ENCODE measurements at places on chromosomes 4 and X.

DNA sequence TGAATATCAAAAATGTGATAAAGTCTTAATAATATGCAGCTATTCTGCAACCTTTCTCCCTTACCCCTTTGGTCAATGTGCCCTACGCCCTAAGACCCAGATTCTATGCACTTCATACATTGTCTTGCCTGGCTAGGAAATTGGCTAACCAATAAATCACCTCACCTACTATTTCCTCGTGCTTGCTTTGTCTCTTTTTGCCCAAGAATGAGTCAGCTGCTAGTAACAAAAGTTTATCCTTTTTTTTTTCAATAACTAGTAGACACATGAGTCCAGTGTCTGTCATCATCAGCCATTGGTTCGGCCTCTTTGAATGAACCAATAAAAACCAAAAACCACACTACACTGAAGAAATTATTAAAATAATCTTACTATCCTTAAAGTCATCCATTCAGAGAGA lies 387.1 kb downstream of the PPP3CA start:
- no peak for DNase-seq

- no peak for DNase-seq
Measured at GRCh38 chr4:2757426-2757825, 1.3 kb upstream of the TNIP2 start.

DNA sequence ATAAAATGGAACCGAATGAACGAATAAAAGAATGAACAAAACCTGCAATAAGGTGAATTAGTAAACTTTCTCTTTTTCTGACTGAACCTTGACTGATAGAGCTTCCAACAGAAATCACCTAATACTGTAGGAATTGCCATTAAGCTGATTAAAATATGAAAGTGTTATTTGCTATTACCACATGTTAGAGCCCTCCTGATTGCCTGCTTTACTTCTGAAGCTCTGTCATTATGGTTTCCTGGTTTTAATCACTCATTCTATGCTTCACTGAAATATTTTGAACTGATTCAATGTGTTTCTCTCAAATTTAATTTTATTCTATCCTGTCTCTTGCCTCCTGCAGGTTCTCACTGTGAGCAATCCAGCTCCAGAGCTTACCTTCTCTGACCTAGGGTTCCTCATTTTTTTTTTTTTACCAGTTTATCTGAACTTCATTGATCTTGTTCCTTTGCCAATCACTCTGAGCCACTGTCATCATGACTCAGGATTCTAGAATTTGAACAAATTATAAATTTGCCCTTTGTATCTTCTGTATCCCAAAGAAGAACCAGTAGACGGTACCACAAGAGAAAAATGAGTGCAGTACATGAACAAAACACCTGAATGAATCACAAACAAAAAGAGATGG lies 48.1 kb upstream of the UGT2B15 start:
- no peak for DNase-seq

- no peak for DNase-seq
Measured at GRCh38 chr4:189787216-189788031, 153.2 kb upstream of the FRG1 start.

DNA sequence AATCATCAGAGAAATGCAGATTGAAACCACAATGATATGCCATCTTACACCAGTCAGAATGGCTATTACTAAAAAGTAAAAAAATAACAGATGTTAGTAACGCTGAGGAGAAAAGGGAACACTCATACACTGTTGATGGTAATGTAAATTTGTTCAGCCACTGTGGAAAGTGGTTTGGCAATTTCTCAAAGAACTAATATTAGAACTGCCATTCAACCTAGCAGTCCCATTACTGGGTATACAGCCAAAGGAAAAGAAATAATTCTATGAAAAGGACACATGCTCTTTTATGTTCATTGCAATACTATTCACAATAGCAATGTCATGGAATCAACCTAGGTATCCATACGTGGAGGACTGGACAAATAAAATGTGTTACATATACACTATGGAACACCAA lies 566.3 kb downstream of the STPG2 start:
- no peak for DNase-seq

- DNase-seq = peak; percentile 30
Measured at GRCh38 chrX:54807524-54808108, at the start of gene MAGED2. MAGED2 (plus strand) TSS chrX:54807745; CDS start chrX:54809332, 1,587 bp downstream.

- no peak for DNase-seq
Measured at GRCh38 chr4:100674976-100675375, 157.2 kb upstream of the EMCN start.

DNA sequence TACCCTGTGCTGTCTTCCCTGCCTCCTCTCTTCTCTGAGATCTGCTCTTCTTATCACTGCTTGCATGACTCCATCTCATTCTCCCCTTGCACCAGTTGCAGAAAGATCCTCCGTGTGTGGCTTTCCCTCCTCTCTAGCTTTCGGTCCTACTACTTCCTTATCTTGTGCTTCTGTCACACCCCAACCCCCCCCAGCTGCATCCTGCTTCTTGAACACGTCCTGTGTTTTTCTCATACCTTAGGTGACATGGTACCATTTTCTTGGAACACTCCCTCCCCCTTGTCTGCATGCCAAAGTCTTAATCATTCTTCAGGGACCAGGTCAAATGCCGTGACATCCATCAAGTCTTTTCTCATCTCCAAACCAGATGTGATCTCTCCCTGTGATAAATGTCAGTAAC lies 46.4 kb downstream of the FHL1 start:
- DNase-seq = no peak

- no peak for DNase-seq
Measured at GRCh38 chr4:139535228-139535870, 20.7 kb downstream of the SETD7 start.

DNA sequence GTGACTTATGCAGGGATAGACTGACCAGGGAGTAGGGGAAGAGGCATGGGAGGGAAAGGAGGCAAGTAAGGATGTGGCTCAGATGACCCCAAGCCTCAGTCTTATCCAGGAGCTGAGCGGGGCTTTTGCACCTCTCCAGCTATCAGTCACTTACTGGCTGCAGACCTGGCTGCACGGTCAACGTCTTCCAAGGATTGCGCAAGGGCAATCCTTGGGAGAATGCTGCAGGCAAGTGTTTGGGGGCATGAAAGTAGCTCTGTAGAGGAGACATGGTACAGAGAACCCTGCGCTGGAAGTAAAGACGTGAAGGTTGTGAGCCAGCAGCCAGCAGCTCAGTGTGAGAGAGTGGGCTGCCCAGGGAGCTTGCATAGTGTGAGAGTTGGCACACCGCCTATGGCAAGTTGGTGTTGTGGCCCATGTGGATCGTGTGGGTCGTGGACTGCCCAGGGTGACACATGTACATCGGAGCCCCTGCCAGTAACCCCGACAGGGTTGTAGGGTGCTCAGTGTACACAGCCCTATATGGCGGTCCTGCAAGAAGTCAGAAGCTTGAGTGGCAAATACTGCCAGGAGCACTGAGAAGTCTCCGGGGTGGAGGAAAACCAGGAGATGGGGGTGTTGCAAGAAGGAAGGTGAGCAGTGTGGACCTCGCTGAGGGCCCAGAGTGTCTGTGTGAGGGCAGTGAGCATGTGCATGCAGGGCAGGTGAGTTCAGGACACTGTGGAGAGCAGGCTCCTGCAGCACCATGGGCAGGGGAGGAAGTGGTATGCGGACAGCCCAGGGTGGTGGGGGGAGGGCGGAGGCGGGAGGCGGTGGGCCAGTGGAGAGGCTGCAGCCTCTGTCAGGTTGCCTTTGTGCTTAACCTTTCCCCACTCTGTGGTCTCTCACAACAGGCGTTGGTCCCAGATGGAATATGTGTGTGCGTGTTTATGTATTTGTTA lies 50.9 kb downstream of the KIT start:
- no peak for DNase-seq

DNA sequence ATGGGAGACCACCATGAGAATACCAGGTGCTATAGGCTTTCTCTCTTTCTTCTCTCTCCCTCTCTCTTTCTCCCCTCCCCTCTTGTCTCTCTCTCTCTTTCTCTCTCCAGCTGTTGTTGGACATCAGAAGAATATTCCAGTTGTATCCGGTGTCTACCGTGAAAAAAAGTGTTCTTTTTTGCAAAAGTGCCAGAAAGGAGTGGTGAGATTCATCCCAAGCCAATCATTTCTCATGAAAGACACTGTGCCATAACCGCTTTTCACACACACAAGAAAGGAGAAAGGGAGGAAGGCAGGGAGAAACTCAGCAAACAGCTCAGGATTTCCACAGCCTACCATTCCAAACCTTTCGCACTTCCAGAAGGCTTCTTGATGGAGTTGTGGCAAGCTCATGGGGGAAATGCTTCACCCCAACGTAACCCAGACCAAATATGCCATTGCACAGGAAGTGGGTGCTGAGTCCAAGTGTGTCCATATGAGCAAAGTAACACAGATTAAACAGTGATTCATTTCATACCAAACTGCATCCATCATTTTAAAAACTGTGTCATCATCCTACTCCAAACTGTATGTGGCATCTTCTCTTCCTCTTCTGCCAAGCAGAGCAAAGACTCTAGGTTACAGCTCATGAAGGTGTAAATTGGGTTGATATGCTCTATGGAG lies 224.0 kb downstream of the APBB2 start:
- DNase-seq = no peak

- no peak for DNase-seq
Measured at GRCh38 chrX:133297284-133297683, 79.1 kb upstream of the TFDP3 start.

DNA sequence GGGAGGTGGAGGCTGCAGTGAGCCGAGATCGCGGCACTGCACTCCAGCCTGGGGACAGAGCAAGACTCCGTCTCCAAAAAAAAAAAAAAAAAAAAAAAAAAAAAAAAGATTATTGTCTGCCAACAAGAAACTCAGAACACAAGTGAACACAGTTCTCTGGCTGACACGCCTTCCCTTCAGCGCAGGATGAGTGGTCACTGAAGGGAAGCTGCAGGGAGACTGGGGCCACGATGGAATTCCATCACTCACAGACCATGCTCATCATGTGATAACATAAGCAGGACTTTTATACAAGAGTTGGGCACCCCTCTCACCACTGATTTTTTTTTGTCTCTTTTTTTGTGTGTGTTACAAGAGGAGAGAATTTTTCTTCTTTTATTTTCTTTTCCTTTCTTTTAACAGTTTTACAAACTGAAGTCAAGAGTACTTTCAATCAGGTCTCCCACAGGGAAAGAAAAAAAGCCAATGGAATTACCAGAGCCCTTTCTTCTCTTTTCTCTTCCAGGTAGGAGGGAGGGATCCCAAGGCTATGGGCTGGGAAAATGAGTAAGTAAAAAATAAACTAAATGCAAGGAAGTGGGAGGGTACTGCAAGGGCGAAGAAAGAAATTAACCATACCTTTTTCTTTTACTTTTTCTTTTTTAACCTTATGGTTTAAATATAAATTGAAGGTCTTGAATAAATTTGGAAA lies 435.6 kb downstream of the GPM6A start:
- no peak for DNase-seq

GRCh38 chr4:79638735-79639134 lies 230.7 kb upstream of the GK2 start:
- DNase-seq = no peak

GRCh38 chr4:13176741-13177142 lies 307.4 kb downstream of the RAB28 start:
- DNase-seq = no peak

- DNase-seq = no peak
Measured at GRCh38 chr4:159055833-159056232, 47.0 kb upstream of the RAPGEF2 start.

DNA sequence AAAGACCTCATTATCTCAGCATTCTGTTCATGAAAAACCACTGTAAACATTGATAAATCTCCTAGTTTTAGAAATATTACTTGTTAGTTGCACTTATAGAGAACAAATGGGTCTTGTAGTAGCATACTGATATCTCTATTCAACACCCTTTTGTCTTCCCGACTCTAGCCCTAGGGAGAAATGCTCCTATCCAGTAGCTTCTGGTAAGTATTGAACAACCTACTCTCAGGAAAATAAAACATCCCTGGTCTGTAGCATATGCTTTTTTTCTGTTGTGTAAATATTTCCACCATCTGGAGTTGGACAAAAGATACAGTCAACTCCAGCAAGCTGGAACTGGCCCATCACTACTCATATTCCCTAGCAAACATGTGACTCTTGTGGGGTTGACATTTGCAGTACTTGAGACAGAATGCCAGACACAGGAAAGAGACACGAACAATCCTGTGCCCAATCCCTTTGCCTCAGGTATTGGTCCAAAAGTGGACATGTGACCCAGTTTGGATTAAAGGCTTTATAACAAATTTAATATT lies 188.2 kb downstream of the GC start:
- DNase-seq = no peak
